ENCODE measurements at places on chromosomes 2 and 18.

DNA sequence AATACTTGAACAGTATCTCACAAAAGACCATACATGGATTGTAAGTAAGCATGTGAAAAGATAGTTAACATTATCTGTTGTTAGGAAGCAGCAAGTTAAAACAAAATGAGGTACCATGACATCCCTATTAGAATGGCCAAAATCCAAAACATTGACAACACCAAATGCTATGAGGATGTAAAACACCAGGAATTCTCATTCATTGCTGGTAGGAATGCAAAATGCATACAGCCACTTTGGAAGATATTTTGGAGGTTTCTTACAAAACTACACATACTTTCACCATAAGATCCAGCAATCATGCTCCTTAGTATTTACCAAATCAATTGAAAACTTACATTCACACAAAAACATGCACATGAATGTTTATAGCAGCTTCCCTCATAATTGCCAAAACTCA lies 30.9 kb upstream of the ICOS start:
- no peak for DNase-seq

DNA sequence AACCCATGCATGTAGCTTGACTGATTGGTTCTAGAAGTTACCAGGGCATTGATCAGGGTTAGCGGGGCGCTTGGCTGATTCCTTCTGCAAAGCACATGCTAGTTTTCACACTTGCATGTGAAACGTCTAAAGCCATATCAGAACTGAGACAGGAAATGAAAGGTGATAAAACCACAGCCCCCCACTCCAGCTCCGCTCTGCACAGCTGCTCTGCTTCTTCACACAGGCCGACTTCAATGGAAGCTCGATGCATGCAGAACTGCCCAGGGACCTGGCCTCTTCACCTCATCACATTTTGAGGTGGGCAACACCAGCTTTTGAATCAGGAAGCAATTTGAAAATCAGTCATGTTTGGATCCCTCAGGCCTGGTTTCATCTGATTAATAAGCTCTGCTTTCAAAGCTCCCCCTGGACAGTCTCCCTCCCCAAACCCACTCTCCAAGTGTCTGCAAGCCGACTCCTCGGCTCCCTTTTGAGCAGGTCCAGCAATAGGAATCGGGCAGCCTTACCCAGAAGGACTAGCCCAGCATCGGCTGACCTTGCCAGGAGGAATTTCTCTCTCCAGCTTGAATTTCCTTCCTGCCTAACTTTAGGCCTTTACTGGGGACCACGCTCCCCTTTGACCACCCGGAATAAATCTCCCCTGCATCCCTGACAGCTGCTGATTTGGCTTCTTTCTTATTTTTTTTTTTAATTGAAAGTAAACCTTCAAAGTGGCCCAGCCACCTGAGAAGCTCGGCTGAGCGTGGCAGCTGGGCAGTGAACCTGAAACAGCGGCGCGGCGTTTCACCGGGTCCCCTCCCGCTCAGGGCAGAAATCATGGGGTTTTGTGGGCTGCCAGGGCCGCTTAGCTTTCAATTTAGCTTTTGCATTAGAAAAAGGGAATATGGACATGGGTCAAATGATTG lies 31.7 kb downstream of the HRH4 start:
- DNase-seq = no peak

DNA sequence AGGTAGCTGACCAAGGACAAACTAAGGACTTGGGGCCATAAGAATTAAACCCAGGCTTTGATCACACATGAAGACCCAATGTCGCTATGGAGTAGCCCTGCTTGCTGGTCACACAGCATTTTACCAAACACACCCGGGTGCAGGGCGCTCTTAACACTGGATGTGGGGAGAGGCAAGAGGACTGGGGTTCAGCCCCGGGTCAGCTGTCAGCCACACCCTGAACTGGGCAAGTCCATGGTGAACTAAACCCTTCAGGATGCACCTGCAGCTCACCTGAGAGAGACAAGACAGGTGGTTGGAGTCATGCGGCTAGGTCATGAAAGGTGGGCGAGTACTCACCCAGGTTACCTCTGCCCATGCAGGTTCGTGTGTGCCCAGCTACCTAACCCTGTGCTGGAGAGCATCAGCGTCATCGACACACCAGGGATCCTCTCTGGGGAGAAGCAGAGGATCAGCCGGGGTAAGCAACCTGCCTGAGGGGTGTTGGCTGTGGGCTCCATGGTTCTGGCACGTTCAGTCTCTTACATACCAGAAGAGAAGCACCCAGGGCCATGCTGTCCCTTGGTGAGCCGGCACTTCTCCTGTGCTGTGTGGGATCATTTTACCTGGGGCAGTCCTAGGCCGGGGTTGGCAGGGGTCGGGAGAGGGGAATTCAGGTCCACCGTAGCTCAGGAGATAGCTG lies 15.2 kb downstream of the EHD3 start:
- DNase-seq = no peak

- no peak for DNase-seq
These were observed 381.6 kb downstream of the SUCLG1 start for GRCh38 chr2:84077496-84077895.
